Activated CD4-positive, alpha-beta memory T cell treated with anti-CD3 and anti-CD28 coated beads, Interleukin-2, amount 10 ng/mL, durations not matched to agents 7 days and 5 days (primary cell): ENCODE measurements at places on chromosomes 5 and 9. TPM values are rescaled to one million over a fixed set of nuclear protein-coding genes. Genes with fewer than 3 reads are reported as not detected.

DNA sequence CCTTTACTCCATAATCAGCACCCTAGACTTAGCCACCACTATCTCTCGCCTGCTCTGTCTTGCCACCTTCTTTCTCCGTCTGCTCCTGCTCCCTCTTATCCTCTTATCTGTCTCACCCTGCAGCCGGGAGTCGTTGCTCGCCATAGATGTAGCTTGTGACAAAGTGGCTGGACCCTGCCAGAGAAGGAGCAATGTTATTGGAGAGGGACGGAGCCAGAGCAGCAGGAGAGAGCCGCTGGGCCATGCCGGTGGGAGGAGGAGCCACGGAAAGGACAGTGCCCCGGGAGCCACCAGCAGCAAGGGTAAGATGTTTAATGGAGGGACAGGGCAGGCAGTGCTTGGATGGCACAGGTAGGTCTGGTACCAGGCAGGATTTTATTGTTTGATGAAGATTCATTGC is 137.3 kb downstream of the SEC61B start:
- no peak for DNase-seq
- H3K36me3 ChIP-seq = no peaks in the 10 kb centered on the region
- peaks cover 1% of the 10 kb centered on the region for H3K4me1 ChIP-seq
- H3K4me3 ChIP-seq = no peak overlapping the region
- no peak overlapping the region for H3K27ac ChIP-seq

DNA sequence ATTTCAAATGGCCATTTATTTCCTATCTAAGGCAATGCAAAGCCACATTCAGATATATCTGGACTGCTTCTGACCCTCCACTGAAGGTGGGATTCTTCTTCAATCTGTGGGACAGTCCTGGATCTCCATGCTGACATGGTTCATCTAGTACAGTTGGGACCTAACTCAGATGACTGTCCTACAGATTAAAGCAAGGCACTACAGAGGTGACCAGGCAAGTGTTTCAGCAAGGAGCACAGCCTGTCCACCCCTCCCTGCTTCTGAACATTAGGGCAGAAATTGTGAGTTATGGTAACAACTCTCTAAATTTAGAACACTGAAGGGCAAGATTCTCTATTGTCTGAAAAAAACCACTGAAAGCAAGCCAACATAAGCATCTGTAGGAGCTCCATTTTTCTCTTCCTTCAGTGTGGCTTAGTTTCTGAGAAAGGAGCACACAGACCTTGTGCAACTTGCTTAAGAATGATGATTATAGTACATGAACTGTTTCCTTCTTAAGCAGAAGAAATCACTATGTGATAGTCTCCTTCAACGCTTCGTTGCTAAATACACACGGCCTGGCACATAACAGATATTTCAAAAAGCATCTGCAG is 62.9 kb upstream of the BARX1 start:
- peaks cover 3% of the 10 kb centered on the region for H3K27me3 ChIP-seq
- H3K27ac ChIP-seq = no peak overlapping the region
- no peak for DNase-seq
- H3K36me3 ChIP-seq = no peaks in the 10 kb centered on the region
- H3K4me3 ChIP-seq = no peak overlapping the region
- no peaks in the 10 kb centered on the region for H3K4me1 ChIP-seq

GRCh38 chr9:96513622-96514021 is 63.7 kb downstream of the HABP4 start:
- H3K4me3 ChIP-seq = no peak overlapping the region
- no peaks in the 10 kb centered on the region for H3K36me3 ChIP-seq
- H3K27ac ChIP-seq = no peak overlapping the region
- peaks cover 6% of the 10 kb centered on the region for H3K4me1 ChIP-seq
- no peaks in the 10 kb centered on the region for H3K27me3 ChIP-seq

- no peaks in the 10 kb centered on the region for H3K36me3 ChIP-seq
- H3K27me3 ChIP-seq = peaks cover 9% of the 10 kb centered on the region
- H3K4me3 ChIP-seq = no peak overlapping the region
- H3K27ac ChIP-seq = no peak overlapping the region
- DNase-seq = no peak
- no peaks in the 10 kb centered on the region for H3K4me1 ChIP-seq
Measured at GRCh38 chr5:110702704-110703103, 23.8 kb downstream of the TMEM232 start.

GRCh38 chr5:167389537-167389936 is 901.9 kb upstream of the WWC1 start:
- no peaks in the 10 kb centered on the region for H3K27me3 ChIP-seq
- no peak for DNase-seq
- H3K4me1 ChIP-seq = no peaks in the 10 kb centered on the region
- H3K27ac ChIP-seq = no peak overlapping the region
- no peaks in the 10 kb centered on the region for H3K36me3 ChIP-seq
- H3K4me3 ChIP-seq = no peak overlapping the region

DNA sequence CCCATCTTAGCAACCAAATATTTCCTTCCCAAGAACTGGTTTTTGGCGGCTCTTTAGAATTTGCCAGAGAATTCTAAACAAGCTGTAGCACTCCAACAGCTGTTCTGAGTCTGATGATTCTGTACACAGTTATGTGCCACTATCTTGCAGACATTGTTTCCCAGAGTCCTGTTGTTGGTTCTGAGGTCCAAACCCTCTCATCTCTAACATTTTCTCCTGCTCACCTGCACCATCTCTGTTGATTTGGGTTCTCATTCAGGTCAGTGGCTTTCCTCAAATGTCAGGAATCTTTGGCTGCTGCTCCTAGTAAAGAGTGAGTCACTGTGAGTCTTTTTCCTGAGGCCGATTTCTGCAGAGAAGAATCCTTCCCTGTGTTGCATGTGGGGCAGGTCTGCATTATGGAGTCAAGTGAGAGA is 50.0 kb downstream of the CAMSAP1 start:
- H3K4me1 ChIP-seq = peaks cover 10% of the 10 kb centered on the region
- no peak overlapping the region for H3K27ac ChIP-seq
- H3K4me3 ChIP-seq = no peak overlapping the region
- DNase-seq = no peak
- H3K36me3 ChIP-seq = peaks cover 10% of the 10 kb centered on the region
- H3K27me3 ChIP-seq = no peaks in the 10 kb centered on the region

GRCh38 chr9:95025213-95026147 is 292.0 kb downstream of the FANCC start:
- H3K4me1 ChIP-seq = no peaks in the 10 kb centered on the region
- no peak overlapping the region for H3K27ac ChIP-seq
- H3K4me3 ChIP-seq = no peak overlapping the region
- no peaks in the 10 kb centered on the region for H3K36me3 ChIP-seq
- H3K27me3 ChIP-seq = no peaks in the 10 kb centered on the region

- H3K4me3 ChIP-seq = no peak overlapping the region
- no peak for DNase-seq
- H3K36me3 ChIP-seq = no peaks in the 10 kb centered on the region
- H3K4me1 ChIP-seq = no peaks in the 10 kb centered on the region
- peaks cover 15% of the 10 kb centered on the region for H3K27me3 ChIP-seq
Measured at GRCh38 chr5:135873831-135874230, 21.8 kb downstream of the IL9 start.

DNA sequence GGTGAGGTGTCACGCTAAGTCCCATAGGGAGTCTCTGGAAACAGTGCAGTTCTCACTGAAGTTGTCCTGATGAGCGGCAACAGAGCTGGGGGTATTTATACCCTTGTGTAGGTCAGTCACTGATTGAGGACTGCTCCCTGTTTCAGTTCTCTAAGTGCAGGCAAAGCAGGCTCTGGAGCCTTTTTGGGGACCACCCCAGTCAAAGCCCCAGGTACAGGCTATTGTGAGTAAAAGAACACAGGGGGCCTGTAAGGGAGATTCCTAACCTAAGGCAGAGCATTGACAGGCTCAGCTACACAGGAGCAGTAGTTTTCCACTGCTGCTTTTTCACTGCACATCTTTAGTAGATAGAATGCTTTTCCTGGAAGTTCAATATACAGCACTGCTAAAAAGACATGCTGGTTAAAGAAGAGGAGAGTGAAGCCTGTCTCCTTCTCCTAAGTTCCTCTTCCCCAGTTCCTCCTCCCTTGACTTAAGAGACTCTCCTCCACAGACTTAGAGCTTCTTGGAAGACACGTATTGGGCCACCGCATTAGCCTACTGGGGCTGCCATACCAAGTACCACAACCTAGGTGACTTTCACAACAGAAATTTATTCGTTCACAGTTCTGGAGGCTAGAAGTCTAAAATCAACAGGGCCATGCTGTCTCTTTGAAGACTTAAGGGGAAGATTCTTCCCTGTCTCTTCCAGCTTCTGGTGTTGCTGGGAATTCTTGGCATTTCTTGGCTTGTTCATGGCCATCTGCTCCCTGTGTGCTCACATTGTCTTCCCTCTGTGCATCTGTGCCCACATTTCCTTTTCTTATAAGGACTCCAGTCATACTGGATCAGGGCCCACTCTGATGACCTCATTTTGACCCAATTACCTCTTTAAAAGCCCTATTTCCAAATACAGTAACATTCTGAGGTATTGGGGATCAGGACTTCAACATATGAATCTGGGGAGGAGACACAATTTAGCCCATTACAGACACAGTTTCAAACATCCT is 221.0 kb downstream of the ESM1 start:
- no peaks in the 10 kb centered on the region for H3K36me3 ChIP-seq
- H3K27me3 ChIP-seq = peaks cover 4% of the 10 kb centered on the region
- no peak overlapping the region for H3K27ac ChIP-seq
- no peak overlapping the region for H3K4me3 ChIP-seq
- H3K4me1 ChIP-seq = peaks cover 11% of the 10 kb centered on the region
- no peak for DNase-seq

- H3K27ac ChIP-seq = no peak overlapping the region
- no peaks in the 10 kb centered on the region for H3K27me3 ChIP-seq
- H3K4me3 ChIP-seq = no peak overlapping the region
- peaks cover 8% of the 10 kb centered on the region for H3K4me1 ChIP-seq
- peaks cover 38% of the 10 kb centered on the region for H3K36me3 ChIP-seq
Measured at GRCh38 chr5:55044175-55044574, 20.1 kb downstream of the GZMK start.

DNA sequence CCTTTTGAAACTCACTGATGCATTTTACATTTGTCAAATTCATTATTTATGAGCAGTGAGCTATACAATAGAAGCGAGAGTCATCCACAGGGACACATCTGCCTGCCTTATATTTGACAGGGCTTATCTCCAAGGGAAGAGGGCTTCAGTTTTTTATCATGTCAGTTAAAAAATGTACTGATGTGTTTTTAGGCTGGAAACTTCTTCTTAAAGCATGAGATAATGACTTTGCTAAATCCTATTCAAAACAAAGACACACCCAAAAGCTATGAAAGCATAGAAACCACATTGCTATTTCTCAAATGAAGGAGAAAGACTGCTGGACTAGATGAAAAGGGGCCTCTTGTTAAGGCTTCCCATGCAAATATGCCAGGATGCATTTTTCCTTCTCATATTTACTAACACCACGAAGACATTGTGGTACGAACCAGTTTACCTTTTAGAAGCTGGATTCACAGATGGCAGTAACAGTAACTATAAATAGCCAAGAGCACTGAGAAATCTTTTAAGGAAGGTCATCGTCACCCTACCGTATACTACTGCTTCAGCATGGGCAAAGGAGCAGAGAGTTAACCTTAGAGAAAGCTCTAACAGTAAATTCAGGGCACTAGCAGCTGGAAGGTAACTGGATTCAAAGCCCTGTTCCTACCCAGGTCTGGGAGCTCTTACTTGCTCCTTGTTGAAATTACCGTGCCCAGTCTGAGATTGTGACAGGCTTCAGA is 86.3 kb upstream of the IFNK start:
- H3K27me3 ChIP-seq = no peaks in the 10 kb centered on the region
- no peak for DNase-seq
- H3K36me3 ChIP-seq = no peaks in the 10 kb centered on the region
- no peak overlapping the region for H3K4me3 ChIP-seq
- peaks cover 9% of the 10 kb centered on the region for H3K4me1 ChIP-seq

DNA sequence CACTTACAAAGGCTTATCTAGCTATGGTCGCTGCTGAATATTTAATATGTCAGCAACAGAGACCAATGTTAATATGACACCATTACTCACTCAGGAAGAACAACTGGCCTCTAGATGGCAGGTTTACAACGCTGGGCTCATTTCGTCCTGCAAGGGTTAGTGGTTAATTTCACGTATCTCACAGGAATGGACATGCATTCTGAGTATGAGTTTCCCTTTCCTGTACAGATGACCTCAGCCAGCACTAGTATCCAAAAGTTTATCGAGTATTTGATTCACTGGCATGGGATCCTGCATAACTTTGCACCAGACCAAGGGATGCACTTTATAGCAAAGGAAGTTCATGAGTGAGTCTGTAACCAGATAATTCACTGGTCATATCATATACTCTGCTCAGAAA is 8.7 kb upstream of the TRPC7 start:
- H3K4me1 ChIP-seq = no peaks in the 10 kb centered on the region
- DNase-seq = no peak
- no peaks in the 10 kb centered on the region for H3K27me3 ChIP-seq
- no peak overlapping the region for H3K27ac ChIP-seq
- H3K36me3 ChIP-seq = no peaks in the 10 kb centered on the region

DNA sequence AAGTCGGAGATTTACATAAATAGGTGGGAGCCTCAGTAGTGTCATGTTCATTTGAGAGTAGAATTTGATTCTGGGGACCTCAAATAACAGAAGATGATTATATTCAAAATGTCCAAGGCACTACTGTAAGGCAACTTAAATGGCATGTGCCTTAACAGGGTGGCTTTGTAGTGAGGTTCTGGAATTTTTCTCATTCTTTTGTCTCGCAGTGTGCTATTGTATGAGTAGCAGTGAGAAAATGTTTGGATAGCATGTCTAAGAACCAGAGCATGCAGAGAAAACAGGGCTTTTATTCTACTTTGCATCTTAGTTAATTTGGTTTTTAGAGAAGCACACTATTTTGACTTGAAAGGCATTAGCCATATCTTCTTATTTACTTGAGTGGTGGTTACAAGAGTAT is 25.0 kb downstream of the MAST4 start:
- H3K4me3 ChIP-seq = no peak overlapping the region
- H3K36me3 ChIP-seq = no peaks in the 10 kb centered on the region
- peak overlapping the region; percentile 17 for H3K27ac ChIP-seq
- H3K4me1 ChIP-seq = peaks cover 30% of the 10 kb centered on the region
- peaks cover 26% of the 10 kb centered on the region for H3K27me3 ChIP-seq

- no peak overlapping the region for H3K27ac ChIP-seq
- peaks cover 4% of the 10 kb centered on the region for H3K4me1 ChIP-seq
- DNase-seq = no peak
- H3K4me3 ChIP-seq = no peak overlapping the region
- H3K36me3 ChIP-seq = no peaks in the 10 kb centered on the region
Measured at GRCh38 chr5:168826246-168826725, 247.1 kb upstream of the PANK3 start.

The CARTPT gene
- not detected for total RNA-seq

The KIAA1958 gene
- 6.9 TPM for total RNA-seq

The EQTN gene
- total RNA-seq = not detected

The MCIDAS gene
- not detected for total RNA-seq

The SURF2 gene
- 10.2 TPM for total RNA-seq

The MARVELD2 gene
- 0.23 TPM for total RNA-seq

The ARID3C gene
- total RNA-seq = 0.15 TPM
